NCI-H524 (cell line): ENCODE measurements at places on chromosomes 6 and 20.

DNA sequence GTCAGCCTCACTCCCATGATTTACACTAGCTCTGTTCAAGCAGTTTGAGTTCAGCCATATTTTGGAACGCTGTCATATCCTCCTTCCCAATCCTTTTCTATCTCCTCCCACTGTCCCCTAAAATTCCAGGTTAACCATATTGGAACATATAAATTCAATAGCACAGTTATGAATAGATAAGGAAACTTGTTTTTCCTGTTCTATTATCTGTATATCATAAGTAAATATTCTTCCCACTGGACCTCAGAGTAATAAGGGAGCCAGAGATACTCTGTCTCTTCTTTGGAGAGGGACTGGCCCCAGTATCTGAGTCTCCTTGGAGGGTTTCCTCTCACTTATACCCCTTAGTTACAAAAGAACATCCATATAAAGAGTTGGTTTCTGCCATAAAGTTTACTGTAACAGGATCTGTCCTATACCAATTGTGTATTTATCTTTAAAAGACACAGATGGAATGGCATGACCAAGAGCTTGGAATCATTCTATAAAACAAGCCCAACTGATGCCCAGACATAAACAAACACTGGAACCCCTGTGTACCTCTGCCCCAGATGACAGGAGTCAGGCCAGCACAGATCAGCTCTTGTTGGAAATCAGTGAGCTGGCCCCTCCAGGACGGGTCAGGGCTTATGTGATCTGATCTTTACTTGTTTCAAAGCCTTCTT is 67.1 kb downstream of the EPB41L2 start:
- no peak for DNase-seq

- DNase-seq, result no peak
Measured at GRCh38 chr20:49466114-49466912, 16.2 kb downstream of the KCNB1 start.

DNA sequence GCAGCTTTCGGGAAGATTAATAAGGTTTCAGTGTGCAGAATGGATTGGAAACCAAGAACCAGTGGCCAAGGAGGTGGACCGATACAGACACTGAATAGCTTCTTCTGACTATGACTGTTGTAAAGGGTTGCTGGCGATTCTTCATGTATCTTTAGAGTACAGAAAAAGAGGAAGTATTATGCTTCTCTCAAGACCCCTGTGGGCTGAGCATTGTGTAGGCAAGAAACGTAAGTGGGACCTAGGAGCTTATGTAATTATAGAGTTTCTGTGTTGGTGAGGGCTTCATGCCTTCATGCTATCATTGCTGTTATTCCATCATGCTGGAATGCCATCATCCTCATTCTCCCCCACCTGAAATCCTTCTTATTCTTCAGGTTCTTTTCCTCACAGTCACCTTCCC is 105.4 kb upstream of the AKIRIN2 start:
- DNase-seq, result no peak

- peak; percentile 97 for DNase-seq
Measured at GRCh38 chr6:98834060-98835031, at the start of gene POU3F2. Gene POU3F2, plus strand, starts transcription at chr6:98834574. Its CDS starts 300 bp downstream, at chr6:98834874.
